Cardiac septum (tissue), 1 donor: ENCODE measurements at places on chromosomes 5 and 9. TPM values are rescaled to one million over a fixed set of nuclear protein-coding genes. Genes with fewer than 3 reads are reported as not detected.

GRCh38 chr9:126470241-126470993 lies 143.3 kb upstream of the LMX1B start:
- DNase-seq, result no peak

DNA sequence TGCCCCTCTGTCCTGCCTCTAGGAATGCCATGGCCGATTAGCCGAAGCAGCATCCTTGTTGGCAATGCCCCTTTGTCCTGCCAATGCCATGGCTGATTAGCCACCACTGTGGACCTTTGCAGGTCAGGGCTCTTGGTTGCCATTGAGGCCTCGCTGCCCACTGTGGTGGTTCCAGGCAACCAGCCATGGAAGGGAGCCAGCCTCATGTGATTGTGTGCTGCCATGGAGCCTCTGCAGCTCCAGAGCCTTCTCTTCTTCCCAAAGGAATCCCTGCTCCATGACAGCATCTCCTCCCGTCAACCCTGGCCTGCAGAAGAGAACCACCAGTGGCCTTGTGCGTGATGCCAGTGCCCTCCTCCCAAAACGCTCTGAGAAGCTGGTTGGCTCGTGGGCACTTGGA lies 187.0 kb downstream of the CACNA1B start:
- peak; percentile 61 for DNase-seq

DNA sequence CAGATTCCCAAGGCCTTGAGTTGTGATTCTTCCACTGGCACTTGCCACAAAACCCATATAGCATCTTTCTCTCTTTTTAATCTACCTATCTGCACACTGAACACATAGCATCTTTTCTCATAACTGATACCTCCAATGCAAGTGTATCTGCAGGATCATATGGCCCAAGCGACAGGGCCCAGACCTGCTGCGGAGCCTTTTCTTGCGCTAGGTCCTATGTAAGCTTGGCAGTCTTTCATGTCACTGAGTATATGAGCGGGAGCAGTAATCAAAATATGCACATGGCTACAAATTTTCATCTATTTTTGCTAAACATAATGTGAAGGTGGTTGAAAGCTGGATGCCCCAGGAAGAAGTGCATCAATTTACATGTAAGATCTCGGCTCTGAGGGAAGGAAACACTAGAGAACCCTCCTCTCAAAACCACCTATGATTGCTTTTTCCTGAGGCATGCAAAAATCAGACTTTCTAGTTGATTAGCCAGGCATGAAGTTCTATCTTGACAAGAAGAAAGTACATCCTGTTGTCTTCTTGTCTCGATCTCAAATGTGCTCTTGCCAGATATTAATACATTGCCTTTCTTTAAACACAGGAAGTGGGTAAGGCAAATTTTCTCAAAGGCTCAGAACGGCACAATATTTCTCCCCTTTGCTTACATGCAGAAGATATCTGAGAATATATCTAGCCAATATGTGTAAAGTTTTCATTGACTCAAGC lies 26.9 kb upstream of the CEMIP2 start:
- DNase-seq, result no peak

DNA sequence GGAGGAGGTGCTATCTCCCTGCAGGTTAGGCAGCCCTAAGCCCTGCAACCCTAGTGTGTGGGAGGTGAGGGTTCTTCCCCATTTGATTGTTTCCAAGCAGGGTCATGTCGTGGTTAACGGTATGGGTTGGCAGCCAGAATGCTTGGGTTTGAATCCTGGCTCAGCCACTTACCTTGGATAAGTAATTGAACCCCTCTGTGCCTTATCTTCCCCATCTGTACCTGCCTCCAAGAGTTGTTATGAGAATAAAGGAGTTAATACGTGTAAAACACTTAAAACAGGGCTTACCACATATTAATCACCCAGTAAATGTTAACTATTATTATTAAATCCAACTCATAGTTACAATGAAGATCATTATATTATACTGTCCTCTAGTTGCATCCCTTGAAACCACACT lies 52.2 kb upstream of the SPATA31E1 start:
- DNase-seq, result no peak

DNA sequence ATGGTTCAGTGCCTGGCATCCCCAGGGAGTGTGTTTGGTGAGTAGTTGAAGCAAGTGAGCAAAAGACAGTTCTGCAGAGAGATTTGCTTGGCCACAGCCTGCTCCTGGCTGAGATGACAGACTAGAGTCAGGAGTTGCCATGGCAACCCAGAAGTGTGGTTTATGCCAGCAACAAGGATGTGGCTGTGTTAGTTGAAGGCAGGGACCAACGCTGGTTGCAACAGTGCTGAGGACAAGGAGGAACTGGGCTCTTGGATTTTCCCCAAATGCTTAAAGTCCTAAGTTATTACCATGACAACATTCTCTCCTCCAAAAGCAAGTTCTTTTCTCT lies 2.7 kb downstream of the NXNL2 start:
- DNase-seq, result no peak

Gene MSANTD3
- 32.3 TPM for total RNA-seq

Gene PDLIM4
- 8.8 TPM for total RNA-seq
